ENCODE measurements at places on chromosomes 5 and 9.
A peak's percentile ranks its signal among the peaks of the same experiment; 100 is the strongest.

DNA sequence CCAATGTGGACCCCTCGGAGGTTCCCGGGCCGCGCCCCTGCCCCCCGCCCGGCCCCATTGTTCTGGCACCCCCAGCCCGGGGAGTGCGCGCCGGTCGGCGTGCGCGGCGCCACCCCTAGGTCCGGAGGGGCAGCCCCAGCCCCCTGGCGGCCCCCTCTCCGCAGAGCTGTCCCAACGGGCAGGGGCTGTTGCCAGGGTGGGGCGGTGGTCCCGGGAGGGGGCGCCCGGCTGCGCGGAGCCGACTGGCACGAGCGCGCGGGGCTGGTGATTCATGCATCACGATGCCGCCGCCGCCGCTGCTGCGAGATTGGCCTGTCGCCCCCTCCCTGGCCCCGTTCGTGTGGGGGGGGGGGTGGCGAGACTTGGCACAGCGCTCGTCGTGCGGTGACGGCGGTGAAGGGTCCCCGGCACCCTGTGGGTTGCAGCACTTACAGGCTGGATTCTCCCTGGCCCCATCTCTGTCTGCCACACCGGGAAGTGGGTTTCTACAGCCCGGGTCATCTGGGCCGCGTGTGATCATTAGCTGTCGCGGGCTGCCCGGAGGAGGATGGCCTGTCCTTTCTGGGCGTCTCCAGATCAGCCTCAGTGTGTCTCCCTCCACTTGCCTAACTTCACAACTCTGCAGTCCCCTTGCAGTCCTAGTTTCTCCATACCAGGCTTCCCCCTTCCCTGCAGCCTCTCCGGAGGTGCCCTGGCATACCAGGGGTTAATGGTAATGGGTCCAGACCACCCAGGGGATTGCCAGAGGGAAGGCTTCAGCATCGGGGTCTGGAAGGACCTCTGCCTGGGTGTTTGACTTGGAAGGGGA, 858 bp downstream of the NCS1 start:
- peaks cover 62% of the 10 kb centered on the region for H3K4me1 ChIP-seq
- peaks cover 39% of the 10 kb centered on the region for H3K36me3 ChIP-seq
- no peaks in the 10 kb centered on the region for H3K27me3 ChIP-seq

GRCh38 chr9:86974421-86974820, 27.1 kb upstream of the GAS1 start:
- no peaks in the 10 kb centered on the region for H3K4me1 ChIP-seq
- no peaks in the 10 kb centered on the region for H3K27me3 ChIP-seq
- H3K36me3 ChIP-seq, result no peaks in the 10 kb centered on the region
- no peak overlapping the region for H3K4me3 ChIP-seq
- DNase-seq, result no peak

- H3K27me3 ChIP-seq, result no peaks in the 10 kb centered on the region
- peak; percentile 65 for DNase-seq
Measured at GRCh38 chr5:9919306-9920030, 289.3 kb upstream of the TAS2R1 start.

DNA sequence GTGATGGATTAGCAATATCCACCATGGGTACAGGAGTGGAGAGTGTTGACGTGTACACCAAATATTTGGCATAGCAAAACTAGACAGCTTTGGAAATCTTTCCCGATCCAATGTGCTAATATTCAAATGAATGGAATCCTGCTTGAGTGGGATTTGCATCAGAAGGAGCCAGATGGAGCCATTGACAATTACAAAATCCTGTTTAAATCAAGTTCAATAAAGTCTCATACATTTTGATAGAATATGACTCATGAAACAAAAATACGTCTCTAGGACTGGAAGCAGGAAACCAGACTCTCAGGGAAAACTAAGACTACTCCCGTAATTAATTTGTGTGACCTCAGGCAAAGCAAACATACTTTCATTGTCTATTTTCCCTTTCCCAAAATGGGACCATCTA, 13.0 kb downstream of the TNC start:
- no peaks in the 10 kb centered on the region for H3K4me1 ChIP-seq
- H3K4me3 ChIP-seq, result no peak overlapping the region
- no peaks in the 10 kb centered on the region for H3K36me3 ChIP-seq
- no peak for DNase-seq
- H3K27me3 ChIP-seq, result no peaks in the 10 kb centered on the region

DNA sequence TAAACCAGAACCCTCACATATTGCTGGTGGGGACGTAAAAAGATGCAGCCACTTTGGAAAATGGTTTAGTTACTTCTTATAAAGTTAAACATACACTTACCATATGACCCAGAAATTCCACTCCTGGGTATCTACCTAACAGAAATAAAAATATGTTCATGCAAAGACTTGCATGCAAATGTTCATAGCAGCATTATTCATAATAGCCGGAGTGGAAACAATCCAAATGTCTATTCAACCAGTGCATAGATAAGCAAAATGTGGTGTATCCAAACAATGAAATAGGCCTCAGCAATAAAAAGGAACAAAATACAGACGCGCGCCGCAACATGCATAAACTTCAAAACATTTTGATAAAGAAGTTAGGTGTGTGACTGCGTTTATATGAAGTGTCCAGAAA, 11.6 kb downstream of the EGR1 start:
- no peaks in the 10 kb centered on the region for H3K36me3 ChIP-seq
- no peak for DNase-seq
- no peaks in the 10 kb centered on the region for H3K27me3 ChIP-seq
- no peak overlapping the region for H3K4me3 ChIP-seq
- no peak overlapping the region for H3K27ac ChIP-seq

All from spinal cord (tissue), 10 donors.